Progenitor cell of endocrine pancreas (in vitro differentiated cells): ENCODE measurements at places on chromosomes 1 and 21. TPM values are rescaled to one million over a fixed set of nuclear protein-coding genes. Genes with fewer than 3 reads are reported as not detected.

CHIA gene
- not detected in 2 replicates for total RNA-seq

AK5 gene
- 4.0 and 4.4 TPM in 2 replicates for total RNA-seq

ST6GALNAC5 gene
- total RNA-seq = 9.5 and 13.6 TPM in 2 replicates

ZNF593OS gene
- total RNA-seq = not detected in 2 replicates

IL10RB gene
- total RNA-seq = 7.7 and 8.7 TPM in 2 replicates

GRCh38 chr1:22749919-22750684 lies 39.5 kb downstream of the EPHB2 start:
- H3K27me3 ChIP-seq = no peaks in the 10 kb centered on the region
- peaks cover 8% of the 10 kb centered on the region for H3K4me1 ChIP-seq
- peak overlapping the region; percentile 25 for H3K27ac ChIP-seq
- no peak overlapping the region for H3K4me3 ChIP-seq

DNA sequence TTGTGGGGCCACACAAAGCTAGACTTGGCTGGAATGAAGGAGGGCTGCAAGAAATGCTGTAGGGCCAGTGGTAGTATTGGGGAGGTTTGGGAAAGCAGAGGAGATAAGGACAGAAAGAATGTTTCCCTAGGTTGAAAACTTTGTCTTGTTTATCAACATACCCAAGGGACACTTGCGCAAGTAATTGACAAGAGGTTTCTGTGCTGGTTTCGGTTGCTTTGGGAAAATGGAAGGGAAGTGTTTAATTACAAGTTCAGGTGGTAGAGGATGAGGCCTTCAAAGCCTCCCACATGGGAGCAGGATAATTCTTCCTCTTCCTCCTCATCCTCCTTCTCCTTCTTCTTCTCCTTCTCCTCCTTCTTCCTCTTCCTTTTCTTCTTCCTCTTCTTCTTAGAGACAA lies 182.1 kb upstream of the LMO4 start:
- peaks cover 3% of the 10 kb centered on the region for H3K4me1 ChIP-seq
- DNase-seq = no peak
- H3K36me3 ChIP-seq = no peaks in the 10 kb centered on the region
- peaks cover 41% of the 10 kb centered on the region for H3K27me3 ChIP-seq

DNA sequence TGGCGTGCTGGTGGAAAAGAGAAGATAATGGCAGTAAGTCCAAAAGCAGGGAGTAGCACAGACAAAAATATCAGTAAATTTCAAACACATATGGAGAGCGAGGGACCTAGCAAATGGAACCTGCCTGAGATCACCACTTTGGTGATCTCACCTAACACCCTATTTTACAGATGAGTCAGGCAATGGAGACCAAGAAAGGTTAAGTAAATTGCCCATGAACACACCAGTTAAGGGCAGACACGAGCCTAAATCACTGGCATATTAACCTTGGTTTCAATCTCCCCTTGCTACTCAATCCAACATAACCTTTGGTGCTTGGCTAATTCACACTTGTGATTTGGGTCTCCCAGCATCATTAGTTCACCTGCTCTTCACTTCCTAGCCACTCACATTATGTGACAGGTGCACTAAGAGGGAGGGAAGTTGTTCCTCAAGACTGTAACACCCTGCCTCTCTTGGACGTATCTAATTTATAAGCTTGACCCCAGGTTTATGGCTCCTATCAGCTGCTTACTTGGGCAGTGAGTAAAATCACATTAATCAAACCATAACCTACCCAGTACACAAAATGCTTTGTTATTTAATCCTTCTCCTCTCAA lies 11.5 kb downstream of the ZNF697 start:
- DNase-seq = no peak
- peaks cover 30% of the 10 kb centered on the region for H3K4me1 ChIP-seq
- H3K4me3 ChIP-seq = no peak overlapping the region
- H3K27ac ChIP-seq = no peak overlapping the region

GRCh38 chr1:228846952-228847351 lies 111.7 kb downstream of the RHOU start:
- H3K4me3 ChIP-seq = no peak overlapping the region
- no peak overlapping the region for H3K27ac ChIP-seq
- H3K4me1 ChIP-seq = peaks cover 28% of the 10 kb centered on the region
- DNase-seq = no peak
- peaks cover 5% of the 10 kb centered on the region for H3K36me3 ChIP-seq

DNA sequence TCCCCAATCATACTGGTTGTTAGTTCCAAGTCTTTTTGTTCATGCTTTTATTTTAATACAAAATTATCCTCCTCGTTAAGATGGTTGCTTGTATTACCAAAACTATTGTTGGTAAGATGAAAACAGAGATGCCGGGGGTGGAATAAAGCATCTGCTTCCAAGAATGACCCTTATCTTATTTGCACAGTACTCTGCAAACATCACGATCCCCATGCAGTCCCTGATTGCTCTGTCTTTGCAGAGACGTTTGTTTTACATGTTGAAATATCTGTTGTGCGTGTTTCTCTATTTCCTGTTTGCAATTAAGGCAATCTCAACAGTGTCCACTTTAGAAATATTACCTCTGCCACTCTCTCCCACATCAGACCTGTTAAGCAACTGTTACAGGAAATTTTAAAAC lies 141.3 kb upstream of the NCAM2 start:
- no peak for DNase-seq
- H3K4me1 ChIP-seq = peaks cover 4% of the 10 kb centered on the region
- no peak overlapping the region for H3K4me3 ChIP-seq
- H3K27me3 ChIP-seq = no peaks in the 10 kb centered on the region
- H3K36me3 ChIP-seq = no peaks in the 10 kb centered on the region
